Stimulated activated CD4-positive, alpha-beta T cell treated with anti-CD3 and anti-CD28 coated beads, Interleukin-15, amount 100 ng/mL, for 48 hours (primary cell): ENCODE measurements at places on chromosomes 16 and 17.
A peak's percentile ranks its signal among the peaks of the same experiment; 100 is the strongest.

- no peak for DNase-seq
These were observed 33.8 kb downstream of the ESRP2 start for GRCh38 chr16:68202091-68202519.

DNA sequence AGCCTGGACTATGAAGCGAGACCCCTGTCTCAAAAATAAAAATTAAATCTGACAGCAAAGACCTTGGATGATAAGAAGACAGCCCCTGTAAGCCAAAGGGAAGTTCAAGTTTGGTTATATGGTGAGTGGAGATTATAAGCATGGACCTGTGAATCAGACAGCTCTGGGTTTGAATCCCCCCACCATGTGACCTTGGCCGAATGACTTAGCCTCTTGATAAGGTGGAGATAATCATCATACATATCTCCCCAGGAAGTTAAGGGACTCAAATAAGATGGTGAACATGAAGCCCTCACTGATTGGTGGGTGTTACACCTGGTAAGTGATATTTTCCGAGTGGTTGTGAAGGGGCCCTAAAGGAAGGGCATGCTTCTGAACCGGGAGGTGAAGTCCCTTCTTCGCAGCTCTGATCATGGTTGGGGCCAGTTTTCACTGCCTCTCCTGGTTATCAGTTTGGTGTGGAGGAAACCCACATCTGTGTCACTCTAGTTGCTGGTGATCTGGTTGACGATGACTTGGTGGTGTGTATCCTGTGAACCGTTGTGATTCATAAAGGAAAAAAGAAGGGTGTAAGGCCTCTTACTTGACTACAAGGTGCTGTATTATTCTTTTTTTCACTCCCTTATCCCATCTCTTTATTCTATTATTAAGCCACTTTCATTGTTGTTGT lies 61.7 kb upstream of the CLEC18A start:
- no peak for DNase-seq

DNA sequence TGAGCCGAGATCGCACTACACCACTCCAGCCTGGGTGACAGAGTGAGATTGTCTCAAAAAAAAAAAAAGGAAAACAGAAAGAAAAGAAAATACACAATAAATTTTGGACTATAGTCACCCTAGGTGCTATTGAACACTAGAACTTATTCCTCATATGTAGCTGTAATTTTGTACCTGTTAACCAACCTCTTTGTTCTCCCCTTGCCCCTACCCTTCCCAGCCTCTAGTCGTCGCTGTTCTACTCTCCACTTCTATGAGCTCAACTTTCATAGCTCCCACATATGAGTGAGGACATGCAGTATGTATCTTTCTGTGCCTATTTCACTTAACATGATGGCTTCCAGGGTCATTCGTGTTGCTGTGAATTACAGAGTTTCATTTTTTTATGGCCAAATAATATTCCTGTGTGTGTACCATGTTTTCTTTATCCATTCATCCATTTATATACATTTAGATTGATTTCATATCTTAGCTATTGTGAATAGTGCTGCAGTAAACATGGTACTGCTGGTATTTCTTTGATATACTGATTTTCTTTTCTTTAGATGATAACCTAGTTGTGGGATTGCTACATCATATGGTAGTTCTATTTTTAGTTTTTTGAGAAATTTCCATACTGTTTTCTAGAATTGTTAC lies 28.3 kb downstream of the VPS35L start:
- peak; percentile 14 for DNase-seq

- peak; percentile 4 for DNase-seq
These were observed 37.7 kb downstream of the DUSP14 start for GRCh38 chr17:37527249-37527851.

GRCh38 chr17:63250830-63251229 lies 195.3 kb downstream of the CYB561 start:
- no peak for DNase-seq

DNA sequence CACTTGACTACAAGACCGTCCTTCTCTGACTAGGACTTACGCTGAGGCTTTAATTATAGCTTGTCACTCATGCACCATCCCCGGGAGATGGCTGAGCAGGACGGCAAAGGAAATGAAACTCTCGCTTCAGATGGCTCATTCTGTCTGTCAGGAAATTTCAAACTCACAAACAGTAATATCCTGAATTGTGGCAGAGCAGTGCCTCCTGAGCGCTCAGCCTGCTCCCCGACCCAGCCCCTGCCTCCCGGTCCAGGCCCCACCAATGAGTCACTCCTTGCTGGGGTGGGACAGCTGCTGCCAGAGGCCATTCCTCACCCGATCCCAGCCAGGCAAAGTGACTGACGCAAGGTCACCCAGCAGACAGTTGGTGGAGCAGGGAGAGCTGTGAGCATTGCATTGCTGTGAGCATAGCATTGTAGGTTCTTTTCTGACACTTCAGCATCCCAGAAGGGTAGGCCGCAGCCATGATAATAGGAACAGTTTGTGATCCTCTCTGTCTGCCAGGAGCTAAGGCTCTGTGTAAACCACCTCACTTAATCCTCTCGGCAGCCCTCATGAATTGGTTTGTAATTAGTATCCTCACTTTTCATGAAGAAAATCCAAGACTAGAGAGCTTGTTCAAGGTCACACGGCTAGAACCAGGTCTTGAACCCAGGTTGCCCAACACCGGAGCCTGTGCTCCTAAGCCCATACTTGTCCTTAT lies 20.9 kb downstream of the CCDC182 start:
- no peak for DNase-seq
